ENCODE measurements at places on chromosomes 3 and 15.

- DNase-seq: no peak
Observed at GRCh38 chr15:75801859-75802593, 41.2 kb upstream of the UBE2Q2 start.

DNA sequence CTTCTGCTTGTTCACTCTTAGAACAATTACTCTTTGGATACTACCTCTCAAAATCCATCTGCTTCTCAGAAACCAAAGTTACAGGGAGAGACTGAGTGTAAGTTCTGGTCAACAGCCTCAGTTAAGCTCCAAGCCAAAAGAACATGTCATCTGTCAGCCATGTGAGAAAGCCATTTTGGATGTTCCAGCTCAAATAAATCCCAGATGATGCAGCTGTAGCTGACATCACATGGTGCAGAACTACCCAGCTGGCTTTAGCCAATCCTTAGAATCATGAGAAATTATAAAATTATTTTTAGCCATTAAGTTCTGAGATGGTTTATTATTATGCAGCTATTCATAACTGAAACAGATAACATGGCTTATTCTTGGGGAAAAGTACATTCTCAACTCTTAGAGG, 696.0 kb downstream of the ZNF385D start:
- no peak for DNase-seq

- DNase-seq: no peak
Observed at GRCh38 chr15:100096700-100097099, 245.1 kb downstream of the ADAMTS17 start.

- DNase-seq: no peak
Observed at GRCh38 chr3:195151866-195152541, 119.0 kb downstream of the XXYLT1 start.

DNA sequence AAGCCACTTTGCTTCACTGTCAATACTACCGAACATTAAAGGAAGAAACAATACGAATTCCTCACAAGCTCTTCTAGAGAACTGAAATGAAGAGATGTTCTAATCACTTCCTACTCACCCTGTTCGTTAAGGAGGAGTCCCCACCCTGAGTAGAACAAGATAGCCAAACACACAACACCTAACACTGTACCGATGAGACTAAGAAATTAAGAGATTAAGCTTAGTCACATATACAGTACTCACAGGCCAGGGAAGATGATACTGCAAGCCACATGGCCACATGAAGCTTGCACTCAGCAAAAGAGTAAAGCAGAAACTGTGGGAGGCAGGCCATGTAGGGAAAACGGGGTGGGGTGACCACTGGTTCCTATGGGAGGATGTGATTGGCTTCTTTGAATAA, 48.0 kb downstream of the CGGBP1 start:
- no peak for DNase-seq

- no peak for DNase-seq
Observed at GRCh38 chr3:36707623-36708409, 56.5 kb downstream of the DCLK3 start.

DNA sequence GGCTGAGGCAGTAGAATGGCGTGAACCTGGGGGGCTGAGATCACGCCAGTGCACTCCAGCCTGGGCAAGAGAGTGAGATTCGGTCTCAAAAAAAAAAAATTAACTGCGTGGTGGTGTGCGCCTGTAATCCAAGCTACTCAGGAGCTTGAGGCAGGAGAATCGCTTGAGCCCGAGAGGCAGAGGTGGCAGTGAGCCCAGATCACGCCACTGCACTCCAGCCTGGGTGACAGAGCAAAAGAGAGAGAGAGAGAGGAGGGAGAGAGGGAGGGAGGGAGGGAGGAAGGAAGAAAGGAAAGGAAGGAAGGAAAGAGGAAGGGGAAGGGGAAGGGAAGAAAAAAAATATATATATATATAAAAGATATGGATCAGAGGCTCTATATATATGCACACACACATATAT, 6.0 kb downstream of the TM4SF19 start:
- no peak for DNase-seq

- no peak for DNase-seq
Observed at GRCh38 chr15:99433026-99433756, 132.6 kb upstream of the MEF2A start.
